T follicular helper cell (primary cell): ENCODE measurements at places on chromosomes 1 and 21.

DNA sequence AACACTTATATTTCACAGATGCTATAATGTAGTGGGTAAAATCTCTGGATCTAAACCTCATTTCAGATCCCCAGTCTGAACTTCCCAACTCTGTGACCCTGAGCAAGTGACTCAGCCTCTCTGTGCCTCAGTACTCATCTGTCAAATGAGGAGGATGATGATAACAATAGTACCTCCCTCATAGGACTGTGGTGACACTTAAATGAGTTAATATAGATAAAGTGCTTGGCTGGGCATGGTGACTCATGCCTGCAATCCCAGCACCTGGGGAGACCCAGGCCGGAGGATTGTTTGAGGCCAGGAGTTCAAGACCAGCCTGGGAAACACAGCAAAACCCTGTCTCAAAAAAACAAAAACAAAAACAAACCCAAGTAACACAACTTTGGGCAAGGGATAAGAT is 4.7 kb upstream of the ECE1 start:
- DNase-seq: peak; percentile 29

- no peak for DNase-seq
Measured at GRCh38 chr1:90986953-90987352, 34.9 kb downstream of the ZNF644 start.

GRCh38 chr21:43944078-43944633 is 68.0 kb upstream of the TRAPPC10 start:
- no peak for DNase-seq

- DNase-seq: no peak
Measured at GRCh38 chr1:235945775-235946570, 79.3 kb upstream of the LYST start.

- no peak for DNase-seq
Measured at GRCh38 chr1:223291796-223292195, 72.2 kb downstream of the SUSD4 start.

GRCh38 chr1:172323686-172324085 is 96.8 kb upstream of the C1orf105 start:
- DNase-seq: no peak

GRCh38 chr1:31020007-31020790 is 45.3 kb downstream of the PUM1 start:
- DNase-seq: no peak

GRCh38 chr1:98119796-98120195 is 199.0 kb upstream of the DPYD start:
- no peak for DNase-seq

GRCh38 chr1:230084408-230085177 is 17.6 kb downstream of the GALNT2 start:
- no peak for DNase-seq

DNA sequence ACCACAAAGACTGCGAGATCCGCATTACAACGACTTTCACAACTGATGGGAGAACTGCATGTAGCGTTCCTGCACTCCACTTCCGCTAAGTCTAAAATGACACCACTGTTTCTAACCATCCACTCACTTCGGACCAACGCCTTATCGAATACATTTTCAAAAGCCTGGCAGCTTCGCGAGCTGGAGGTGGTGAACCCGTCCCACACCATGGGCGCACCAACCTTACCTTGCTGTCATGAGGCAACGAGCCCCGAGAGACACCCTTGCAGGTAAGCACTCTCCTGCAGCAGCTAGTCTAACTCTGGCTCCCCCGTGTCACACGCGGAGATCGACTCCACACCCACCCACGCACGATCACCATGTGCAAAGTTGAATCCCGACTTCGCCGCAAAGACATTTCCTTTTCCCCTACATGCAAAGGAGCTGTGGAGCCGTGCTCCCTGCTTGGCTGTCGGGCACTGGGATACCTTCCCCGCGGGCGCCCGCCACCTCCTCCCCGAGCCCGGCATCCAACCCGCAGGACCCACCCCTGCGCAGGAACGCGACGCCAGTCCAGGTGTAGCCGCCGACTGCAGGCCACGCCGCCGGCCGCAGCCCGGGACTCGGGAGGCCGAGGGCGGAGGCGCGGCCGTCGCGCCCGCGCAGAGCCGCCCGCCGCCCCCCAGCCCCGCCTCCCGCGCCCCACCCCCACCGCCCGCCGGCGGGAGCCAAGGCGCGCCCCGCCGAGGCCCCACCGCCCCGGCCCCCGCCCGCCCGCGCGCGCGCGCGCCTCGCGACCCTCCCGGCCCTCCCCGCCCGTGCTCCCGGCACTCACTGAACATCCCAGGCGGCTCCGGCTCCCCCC is 629 bp downstream of the TAF5L start:
- DNase-seq: no peak

DNA sequence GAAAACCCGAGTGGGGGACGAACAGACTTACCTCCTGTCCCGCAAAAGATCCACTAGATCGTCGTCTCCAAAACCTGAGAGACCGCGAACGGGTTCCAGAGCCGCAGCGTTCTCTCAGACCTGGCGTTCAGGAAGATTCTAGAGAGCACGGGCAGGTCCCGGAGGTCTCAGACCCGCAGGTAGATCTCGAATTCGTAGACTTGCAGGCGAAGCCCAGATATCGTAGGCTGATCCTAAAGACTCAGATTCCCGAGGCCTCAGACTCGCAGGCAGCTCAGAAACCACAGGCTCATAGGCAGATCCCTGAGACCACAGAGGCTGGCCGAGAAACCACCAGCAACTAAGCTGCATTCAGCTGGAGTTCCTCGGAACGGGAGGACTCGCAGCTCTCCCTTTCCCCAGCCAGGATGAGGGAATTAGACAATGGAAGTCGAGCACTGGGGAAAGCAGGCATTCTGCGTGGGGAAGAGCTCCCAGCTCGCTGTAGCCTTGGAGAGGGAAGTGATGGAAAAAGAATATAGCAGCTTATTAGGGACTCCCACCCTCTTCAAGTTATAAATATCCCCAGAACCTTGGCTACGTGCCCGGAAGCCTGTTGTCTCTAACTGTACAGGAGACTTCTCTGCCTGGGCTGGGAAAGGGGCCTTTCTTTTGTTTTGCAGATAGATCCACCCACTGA is at the start of gene ZNF436:
Gene ZNF436 (minus strand): TSS at position 502 of the 679 bp plus-strand sequence. CDS start 1,831 bp downstream, outside the sequence.
- DNase-seq: peak; percentile 23

GRCh38 chr1:11693024-11693590 is 1.6 kb downstream of the DRAXIN start:
- DNase-seq: no peak

- no peak for DNase-seq
Measured at GRCh38 chr1:226360106-226360746, 47.7 kb downstream of the PARP1 start.

- DNase-seq: no peak
Measured at GRCh38 chr1:165927169-165927568, 99.8 kb downstream of the UCK2 start.

- no peak for DNase-seq
Measured at GRCh38 chr1:64572222-64572900, 102.4 kb downstream of the CACHD1 start.

DNA sequence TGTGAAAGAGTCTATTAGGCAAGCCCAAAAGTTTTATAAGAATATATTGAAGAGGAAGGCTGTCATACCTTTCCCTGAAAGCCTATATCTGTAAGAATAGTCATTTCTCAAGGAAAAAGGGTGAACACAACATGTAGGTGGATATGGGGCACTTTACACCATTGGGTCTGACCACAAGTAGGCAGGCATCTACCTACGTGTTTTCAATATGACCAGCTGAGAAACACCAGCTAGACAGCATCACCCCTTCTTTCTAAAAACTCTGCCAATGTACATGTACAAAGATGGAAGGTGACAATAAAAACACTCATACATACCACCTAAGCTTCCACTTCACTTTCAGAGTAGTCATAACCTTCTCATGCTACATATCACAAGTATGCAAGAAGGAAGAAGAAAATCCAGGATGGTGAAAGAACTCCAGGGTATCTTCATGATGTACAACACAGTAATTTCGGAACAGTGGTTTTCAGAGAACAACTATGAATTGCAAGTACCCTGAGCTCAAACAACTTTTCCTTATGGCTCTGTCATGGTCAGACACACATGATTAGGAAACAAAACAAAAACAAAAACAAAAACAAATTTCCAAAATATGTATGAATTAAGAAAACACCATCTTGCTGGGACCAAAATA is 98.5 kb upstream of the ADGRL2 start:
- no peak for DNase-seq

DNA sequence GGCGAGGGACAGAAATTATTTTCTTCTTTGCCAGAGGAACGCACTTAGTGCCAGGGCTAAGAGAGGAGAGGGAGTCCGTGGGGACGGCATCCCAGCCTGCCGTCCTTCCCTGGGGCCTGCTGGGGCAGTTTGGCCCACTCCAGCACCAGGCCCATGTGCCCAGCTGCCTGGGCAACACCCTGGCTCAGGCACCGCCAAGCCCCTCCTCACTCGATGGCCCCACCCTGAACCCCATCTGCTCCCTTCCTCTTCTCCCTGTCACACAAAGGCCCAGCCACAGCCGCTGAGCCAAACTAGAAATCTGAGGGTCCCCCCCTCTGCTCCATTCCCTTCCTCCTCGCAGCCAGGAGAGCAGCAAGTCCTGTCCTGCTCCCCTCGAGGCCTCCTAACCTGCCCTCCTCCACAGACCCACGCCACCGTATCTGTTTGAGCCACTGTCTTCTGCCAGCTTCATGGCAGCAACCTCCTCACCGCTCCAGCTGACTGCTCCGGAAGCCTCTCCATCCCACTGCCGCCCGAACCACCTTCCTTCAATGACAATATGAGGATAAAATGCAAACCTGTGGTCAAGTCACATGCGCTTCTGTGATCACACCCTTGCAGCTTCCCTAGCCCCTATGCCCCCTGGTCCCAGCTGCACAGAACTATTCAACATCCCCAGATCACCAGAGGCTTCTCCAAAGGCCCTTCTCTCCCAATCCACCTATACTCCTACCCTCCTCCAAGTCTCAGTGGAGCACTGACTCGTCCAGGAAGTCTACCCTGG is 8.4 kb upstream of the TNNI1 start:
- DNase-seq: no peak

DNA sequence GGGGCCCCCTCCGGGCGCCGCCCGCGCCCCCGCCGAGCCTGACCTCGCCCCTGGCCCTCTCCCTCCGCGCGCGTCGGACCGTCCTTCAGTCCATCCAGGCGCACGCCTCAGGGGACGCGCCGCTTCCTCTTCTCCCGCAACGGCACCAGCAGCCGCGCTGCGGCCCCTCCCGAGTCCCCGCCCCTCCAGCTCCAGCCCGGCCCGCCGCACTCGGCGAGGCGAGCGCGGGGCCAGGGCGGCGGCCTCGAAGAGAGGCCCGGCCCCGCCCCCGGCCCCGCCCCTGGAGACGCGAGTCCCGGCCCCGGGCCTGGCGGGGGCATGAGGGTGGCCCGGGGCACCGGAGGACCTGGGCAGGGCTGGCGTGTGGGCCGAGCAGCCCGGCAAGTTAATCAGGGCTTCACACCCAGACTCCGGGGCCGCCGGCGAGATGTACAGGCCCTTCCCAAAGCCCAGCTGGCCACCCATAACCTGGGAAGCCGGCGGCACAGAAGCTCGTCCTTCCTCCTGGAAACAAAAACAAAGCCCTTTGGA is at the start of gene IGSF3:
Gene IGSF3 (minus strand): TSS at position 159 of the 531 bp plus-strand sequence. CDS start 1,407 bp downstream, outside the sequence.
- peak; percentile 8 for DNase-seq

DNA sequence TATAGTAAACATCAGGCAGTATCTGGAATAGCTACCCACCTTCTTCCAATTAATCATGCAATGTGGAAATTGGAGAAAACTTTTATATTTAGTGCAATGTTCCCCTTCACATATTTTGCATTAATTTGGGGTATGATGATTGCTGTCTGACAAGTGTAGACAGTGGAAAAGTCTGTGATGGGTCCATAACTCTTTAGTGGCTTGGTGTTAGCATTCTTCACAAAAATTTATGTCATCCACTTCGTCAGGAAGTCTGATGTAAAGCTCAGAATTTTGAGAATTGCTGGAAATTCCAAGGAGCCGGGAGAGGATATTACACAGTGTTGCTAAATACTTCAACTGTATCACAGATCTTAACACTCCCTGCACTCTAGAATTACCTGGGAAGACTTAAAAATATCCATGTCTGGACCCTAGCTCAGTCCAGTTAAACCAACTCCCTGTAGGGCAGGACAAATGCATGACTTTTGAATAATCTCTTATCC is 549.7 kb upstream of the PLXNA2 start:
- DNase-seq: no peak

GRCh38 chr1:240618946-240619345 is 7.0 kb upstream of the GREM2 start:
- DNase-seq: no peak

- no peak for DNase-seq
Measured at GRCh38 chr1:29579821-29580425, 343.6 kb downstream of the PTPRU start.

- no peak for DNase-seq
Measured at GRCh38 chr1:163258181-163258580, 55.5 kb upstream of the RGS5 start.

DNA sequence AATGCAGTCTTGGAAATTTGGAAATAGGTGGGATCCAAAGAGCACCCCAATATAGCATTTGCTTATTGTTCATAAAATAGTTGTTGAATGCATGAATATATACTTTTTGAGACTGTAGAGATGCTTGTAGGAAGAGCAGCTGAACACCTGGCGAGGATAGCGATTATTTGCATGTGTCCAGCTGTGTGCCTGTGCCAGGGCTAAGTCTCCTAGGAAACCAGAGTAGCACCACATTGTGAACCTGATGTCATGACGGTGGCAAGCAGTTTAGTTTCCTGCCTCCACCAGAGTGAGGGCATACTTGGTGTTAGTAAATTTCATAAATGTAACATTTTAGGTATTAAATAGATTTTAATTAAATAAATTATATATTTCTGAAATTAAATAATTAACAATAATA is 37.3 kb upstream of the IRF2BP2 start:
- no peak for DNase-seq
